ENCODE measurements at places on chromosomes 13 and 19. TPM values are rescaled to one million over a fixed set of nuclear protein-coding genes. Genes with fewer than 3 reads are reported as not detected.

The CYP2A6 gene
- not detected for total RNA-seq

The OLFM2 gene
- total RNA-seq = 2.8 TPM

The BRSK1 gene
- 6.6 TPM for total RNA-seq

The OR7A5 gene
- total RNA-seq = not detected

The ERICH6B gene
- total RNA-seq = not detected

The SERTAD1 gene
- 19.3 TPM for total RNA-seq

The SLC7A9 gene
- not detected for total RNA-seq

The ZNF667 gene
- total RNA-seq = 3.6 TPM

All from smooth muscle cell of bladder (primary cell).